ENCODE measurements at places on chromosomes 7 and 10.

DNA sequence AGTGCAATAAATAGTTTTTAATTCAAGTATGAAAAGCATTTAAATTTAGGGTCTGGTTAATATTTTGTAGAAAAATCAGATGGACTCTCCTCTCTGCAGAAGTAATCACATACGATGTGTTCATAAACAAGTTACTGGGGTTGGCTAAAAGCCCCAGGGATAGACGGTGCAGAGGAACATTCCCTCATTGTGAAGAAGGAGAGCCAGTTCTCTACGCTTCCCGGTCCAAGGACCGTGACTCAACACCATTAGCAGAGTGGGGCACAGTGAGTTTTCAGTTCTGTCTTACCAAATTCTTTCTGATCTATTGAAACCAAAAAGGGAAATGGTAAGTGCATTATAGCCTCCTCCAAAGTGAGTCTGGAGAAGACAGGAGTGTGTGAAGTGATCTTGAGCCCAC is 327.8 kb downstream of the WDR37 start:
- DNase-seq, result no peak

DNA sequence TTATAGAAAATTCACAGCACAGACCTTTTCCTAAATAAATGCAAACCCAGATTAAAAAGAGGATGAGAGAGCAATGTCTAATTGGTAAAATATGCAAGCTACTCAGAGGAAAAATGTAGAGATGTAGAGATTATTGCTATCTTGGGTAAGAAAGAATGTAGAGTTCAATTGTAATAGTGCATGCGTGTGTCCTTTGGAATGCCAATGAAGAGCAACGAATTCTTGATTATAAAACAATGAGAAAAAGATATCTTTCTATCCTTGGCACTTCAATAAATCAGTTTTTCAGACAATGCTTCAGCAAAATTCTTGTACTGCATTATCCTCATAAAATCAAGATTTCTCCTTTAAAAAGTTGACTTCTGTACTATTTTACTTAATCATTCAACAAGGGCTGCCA is 50.9 kb downstream of the SEMA3D start:
- no peak for DNase-seq

DNA sequence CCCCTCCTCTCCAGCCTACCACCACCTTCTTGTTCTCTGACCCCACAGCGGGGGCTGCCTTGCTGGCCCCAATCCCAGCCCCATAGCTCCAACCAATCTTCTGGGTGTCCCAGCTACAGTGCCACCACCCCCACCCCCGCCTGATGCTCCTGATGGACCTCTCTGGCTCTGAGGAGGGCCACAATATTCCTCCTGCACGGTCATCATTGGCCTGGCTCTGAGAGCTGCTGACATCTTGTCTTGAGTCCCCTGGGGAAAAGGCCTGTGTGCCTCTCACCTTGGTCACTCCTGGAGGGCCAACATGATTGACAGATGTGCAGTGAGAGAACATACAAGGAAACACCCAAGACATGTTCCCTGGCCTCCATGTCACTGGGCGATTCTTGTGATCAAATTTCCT is 7.6 kb downstream of the GDF2 start:
- DNase-seq, result no peak

GRCh38 chr7:142300689-142301088 is 42.8 kb upstream of the PRSS58 start:
- DNase-seq, result no peak

GRCh38 chr10:27660268-27660667 is 85.4 kb downstream of the MKX start:
- DNase-seq, result no peak

DNA sequence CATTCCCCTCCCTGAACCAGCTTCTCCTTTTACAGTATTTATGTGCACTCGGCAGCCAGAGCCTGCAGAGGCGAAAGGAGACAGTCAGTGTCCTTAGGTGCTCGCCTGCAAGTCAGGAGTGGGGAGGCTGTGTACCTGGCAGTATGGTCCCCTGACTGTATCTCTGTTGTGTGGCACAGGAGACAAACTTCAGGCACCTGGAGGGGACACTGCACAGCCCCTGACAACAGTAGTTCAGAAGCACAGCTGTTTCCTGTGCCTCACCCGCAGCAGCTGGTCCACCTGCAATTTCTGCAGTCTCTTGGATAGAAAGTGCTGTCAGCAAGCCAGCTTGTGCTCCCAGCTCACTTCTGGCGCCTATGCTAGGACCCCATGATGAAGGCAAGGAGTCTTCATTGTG is 73.4 kb upstream of the LAMB4 start:
- no peak for DNase-seq

- no peak for DNase-seq
Measured at GRCh38 chr7:112084520-112084971, 121.7 kb downstream of the DOCK4 start.

DNA sequence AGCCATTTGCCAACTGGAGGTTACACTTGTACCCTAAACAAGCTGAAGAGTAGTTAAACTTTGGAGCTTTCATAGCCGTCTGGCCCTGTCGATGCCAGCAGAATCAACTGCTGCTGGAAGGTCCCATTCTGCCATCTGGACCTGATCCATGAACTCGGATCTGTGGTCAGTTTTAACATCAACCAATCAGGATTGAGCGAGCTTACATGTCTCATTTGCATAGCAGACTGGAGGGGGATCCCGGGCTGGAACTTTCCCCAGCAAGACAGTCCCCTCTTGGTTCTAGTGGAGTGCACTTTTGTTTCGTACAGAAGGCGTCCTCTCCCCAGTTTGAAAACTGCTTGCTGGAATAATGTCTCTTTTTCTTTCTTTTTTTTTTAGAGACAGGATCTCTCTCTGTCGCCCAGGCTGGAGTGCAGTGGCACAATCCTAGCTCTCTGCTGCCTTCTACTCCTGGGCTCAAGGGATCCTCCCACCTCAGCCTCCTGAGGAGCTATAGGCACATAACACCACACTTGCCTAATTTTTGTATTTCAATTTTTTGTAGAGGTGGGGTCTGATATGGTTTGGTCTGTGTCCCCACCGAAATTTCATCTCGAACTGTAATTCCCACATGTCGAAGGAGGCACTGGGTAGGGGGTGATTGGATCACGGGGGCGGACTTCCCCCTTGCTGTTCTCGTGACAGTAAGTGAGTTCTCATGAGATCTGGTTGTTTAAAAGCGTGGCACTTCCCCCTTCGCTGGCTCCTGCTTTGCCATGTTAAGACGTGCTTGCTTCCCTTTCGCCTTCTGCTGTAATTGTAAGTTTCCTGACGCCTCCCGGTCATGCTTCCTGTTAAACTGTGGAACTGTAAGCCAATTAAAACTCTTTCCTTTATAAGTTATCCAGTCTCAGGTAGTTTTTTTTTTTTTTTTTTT is 42.8 kb upstream of the SEPHS1 start:
- peak; percentile 67 for DNase-seq

GRCh38 chr10:88012641-88013040 is 149.2 kb downstream of the PTEN start:
- no peak for DNase-seq

DNA sequence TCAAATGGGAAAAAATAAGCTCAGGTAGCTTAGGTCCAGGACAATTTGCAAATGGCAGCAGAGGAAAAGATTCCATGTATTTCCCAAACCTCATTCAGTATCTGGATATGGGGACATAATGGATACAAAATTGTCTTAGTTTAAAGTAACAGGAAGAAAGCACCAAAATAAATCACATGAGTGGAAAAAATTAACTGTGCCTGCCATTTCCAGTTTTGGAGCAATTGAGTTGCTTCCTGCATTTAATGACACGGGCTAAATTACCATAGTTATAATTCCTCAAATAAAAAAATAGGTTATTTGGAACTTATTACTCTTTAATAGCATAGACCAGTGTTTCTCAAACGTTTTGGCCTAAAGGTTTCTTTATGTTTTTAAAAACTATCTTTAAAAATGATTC is 6.3 kb upstream of the STAMBPL1 start:
- DNase-seq, result no peak

DNA sequence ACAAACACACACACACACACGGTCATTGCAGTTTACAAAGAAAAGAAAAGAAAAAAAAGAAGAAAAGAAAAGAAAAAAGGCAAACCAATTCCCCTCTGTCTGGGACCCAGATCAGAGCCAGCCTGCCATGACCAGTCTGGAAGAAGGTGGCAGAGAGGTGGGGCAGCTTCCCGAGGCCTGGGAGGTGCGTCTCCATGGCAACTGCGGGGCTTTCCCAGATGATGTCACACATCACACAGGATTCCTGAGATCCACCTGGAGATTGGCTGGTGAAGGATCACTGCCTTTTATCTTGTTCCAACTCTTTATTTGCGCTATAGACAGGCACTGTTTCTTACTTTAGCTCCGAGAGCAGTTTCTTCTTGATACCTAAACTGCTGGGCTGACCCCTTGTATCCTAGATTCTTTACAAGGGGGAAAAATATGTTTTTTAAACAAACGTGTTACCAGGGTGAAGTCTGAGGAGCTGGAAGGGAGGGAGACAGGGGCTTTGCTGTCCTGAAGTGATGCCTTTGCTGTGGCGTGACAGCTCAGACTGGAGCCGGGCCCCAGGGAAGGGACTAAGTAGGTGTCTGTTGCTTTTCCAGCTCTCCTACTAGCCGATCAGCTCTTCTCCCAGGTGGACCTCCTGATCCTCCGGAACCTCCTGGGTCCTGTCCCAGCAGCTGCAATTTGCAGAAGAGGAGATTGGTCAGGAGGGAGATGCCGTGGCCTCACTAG is 298.5 kb downstream of the KLF6 start:
- DNase-seq, result peak; percentile 80

- DNase-seq, result no peak
Measured at GRCh38 chr10:84184517-84184916, 9.8 kb upstream of the CDHR1 start.

GRCh38 chr7:24836084-24836483 is 78.8 kb upstream of the GSDME start:
- DNase-seq, result no peak

GRCh38 chr7:5797179-5797578 is 15.7 kb upstream of the RNF216 start:
- DNase-seq, result no peak

GRCh38 chr10:119208553-119208940 is 1.2 kb downstream of the GRK5 start:
- DNase-seq, result no peak

DNA sequence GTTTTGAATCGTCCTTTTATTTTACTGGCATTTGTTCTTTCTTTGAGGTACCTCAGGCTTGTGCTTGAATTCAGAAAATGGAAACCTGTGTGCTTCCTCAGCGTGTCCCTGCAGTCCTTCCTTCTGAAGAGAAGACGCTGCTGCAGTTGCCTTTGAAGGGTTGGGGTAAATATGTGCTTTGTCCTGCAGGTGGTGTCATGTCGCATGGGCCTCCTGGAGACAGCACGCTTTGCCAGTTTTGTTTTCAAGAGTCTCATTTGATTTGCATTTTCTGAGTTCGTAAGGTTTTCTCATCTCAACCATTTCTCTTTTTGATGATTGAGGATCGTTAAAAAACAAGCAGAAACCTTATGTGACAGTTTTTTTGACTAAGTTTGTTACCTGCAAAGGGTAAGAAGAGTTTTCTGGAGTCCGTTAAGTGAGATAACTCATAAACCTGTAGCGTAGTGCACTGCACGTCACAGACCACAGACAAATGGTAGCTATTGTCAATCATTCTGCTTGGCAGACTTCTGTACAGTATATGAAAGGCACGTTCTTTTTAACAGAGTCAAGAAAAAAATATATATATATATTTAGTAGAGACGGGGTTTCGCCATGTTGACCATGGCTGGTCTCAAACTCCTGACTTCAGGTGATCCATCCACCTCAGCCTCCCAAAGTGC is 57.0 kb downstream of the CDC123 start:
- DNase-seq, result no peak

- DNase-seq, result no peak
Measured at GRCh38 chr7:106111655-106112117, 426 bp downstream of the SYPL1 start.

GRCh38 chr7:126361183-126361582 is 891.6 kb downstream of the GRM8 start:
- DNase-seq, result no peak

- DNase-seq, result no peak
Measured at GRCh38 chr10:85608706-85609105, 757.9 kb downstream of the GRID1 start.

DNA sequence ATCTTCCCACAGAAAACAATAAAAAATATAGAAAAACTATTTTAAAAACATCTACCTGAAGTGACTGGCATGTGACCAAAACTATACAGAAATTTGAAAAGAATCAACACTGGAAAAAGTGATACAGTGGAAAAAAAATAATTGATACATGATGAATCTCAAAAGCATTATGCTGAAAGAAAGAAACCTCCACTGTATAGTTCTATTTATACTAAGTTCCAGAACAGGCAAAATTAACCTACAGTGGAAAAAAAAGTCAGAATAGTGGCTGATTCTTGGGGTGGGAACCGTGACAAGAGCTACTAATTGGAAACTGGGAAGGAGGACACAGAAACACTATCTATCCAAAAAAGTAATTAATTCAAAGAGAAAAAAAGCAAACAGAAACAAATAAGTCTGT is 14.9 kb downstream of the RTKN2 start:
- DNase-seq, result no peak

DNA sequence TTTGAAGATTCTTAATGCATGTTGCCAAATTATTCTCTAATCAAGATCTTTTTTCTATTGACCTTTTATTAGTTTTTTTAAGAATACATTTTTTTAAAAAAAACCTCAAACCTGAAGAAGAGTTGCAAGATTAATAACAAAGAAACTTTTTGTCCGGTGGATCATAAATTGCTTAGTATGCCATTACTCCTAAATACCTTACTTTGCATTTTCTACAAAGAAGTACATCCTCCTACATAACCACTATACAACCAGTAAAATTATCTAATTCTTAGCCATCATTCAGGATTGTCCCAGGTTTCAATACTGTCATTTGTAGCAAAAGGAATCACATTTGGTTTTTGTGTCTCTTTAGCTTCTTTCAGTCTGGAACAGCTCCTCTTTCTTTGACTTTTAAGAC is 77.9 kb downstream of the SRI start:
- no peak for DNase-seq

DNA sequence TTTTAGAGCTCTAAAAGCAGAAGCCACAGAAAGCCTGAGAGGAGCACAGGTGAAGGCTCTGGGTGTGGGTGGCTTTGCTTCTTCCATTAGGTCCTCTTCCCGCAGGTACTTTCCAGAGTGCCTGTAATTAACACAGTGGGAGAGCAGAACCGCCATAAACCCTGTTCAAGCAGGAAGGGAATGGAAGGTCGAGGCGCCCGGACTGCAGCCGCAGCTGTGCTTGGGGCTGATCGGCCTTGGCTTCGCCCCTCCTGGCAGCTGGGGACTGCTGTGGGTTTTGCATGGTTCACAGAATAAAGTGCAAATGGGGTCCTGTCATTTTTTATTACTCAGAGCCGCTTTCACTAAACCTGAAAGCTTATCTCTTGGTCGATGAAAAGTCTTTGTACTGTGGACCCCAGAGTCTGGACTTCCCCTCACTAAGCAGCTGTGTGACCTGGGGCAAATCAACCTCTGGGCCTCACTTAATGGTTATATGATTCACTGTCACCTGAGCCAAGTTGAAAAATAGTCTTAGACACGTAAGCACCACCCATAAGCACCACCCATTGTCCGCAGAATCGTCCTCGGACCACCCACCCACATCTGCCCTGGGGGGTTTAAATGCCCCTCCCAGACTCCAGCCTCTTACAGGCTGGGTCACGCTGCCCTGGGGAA is 100.9 kb downstream of the XRCC2 start:
- DNase-seq, result no peak

- no peak for DNase-seq
Measured at GRCh38 chr10:72783410-72783833, 91.5 kb downstream of the MCU start.
